ENCODE measurements at places on chromosomes 16 and 17.
A peak's percentile ranks its signal among the peaks of the same experiment; 100 is the strongest.

- DNase-seq = peak; percentile 82
- no peaks in the 10 kb centered on the region for H3K27me3 ChIP-seq
- H3K4me1 ChIP-seq = peaks cover 37% of the 10 kb centered on the region
- no peaks in the 10 kb centered on the region for H3K36me3 ChIP-seq
Observed at GRCh38 chr16:87806641-87807546, 41.1 kb upstream of the KLHDC4 start.

DNA sequence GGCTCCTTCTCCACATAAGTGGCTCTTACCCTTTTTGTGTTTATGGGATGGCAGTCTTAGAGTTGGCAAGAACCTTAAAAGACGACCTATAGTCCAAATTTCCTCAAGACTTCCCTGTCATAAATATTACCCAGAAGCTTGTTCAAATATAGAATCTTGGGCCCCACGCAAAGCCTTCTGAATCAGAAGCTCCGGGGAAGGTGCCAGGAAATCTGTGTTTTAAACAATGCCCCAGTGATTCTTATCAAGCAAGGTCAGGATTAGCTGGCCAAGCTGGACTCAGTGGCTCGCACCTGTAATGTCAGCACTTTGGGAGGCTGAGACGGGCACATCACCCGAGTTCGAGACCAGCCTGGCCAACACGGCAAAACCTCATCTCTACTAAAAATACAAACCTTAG, 85.7 kb downstream of the TIMM22 start:
- no peak for DNase-seq
- H3K27ac ChIP-seq = no peak overlapping the region
- H3K36me3 ChIP-seq = peaks cover 9% of the 10 kb centered on the region
- H3K4me3 ChIP-seq = no peak overlapping the region
- peaks cover 15% of the 10 kb centered on the region for H3K4me1 ChIP-seq
- no peaks in the 10 kb centered on the region for H3K27me3 ChIP-seq

- no peak overlapping the region for H3K4me3 ChIP-seq
- H3K27ac ChIP-seq = no peak overlapping the region
- peaks cover 59% of the 10 kb centered on the region for H3K27me3 ChIP-seq
- no peak for DNase-seq
Observed at GRCh38 chr16:1028056-1028455, 44.5 kb upstream of the SSTR5 start.

DNA sequence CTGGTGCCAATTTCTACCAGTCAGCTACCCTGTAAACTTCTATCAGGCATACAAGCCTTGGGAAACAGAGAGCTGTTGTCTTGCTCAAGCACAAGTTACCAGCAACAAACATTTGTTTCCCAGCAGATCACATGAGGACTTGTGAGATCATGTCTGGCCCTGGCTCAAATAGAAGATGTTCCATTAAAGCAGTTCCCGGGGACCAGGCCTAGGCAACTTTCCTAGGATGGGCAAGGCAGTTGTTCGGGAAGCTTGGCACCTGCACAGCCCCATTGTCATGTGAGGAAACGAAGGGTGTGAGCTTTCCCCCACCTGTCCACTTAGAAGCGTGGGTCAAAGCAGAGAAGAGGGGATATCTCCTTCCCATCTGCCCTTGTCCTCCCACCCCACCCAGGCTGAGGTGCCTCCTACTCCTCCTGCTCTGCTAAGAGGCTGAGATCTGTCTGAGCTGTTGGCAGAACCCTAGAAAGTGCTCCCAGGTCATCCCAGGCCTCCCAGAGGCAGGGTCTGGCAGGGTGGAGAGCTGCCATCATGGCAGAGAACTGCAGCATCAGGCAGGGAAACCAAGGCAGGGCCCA, 11.2 kb upstream of the SLC47A2 start:
- H3K4me3 ChIP-seq = no peak overlapping the region
- no peaks in the 10 kb centered on the region for H3K36me3 ChIP-seq
- no peak overlapping the region for H3K27ac ChIP-seq
- no peak for DNase-seq

DNA sequence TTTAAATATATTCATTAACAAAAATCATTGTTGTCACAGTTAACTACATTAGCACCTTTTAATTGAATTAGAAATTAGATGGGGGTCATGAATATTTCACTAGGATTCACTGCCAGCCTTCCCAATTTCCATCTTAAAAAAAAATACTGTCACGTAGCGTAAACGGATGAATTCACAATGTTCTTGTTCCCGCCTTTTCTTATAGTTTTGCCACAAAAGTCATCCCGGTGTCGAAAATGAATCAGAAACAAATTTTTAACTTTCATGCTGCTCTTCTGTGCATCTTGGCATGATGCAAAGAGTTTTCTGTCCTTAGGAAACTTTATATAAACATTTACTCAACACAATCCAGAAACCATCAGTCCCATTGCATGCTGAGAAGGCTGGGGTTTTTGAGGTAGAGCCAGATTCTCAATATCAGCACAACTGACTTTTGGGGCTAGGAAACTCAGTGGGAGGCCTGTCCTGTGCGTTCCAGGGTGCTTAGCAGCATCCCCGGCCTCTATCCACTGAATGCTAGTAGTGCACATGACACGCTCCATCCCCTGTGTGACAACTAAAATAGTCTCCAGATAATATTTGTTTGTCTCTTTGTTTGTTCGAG, 252.9 kb upstream of the XYLT1 start:
- H3K27ac ChIP-seq = no peak overlapping the region
- H3K4me3 ChIP-seq = no peak overlapping the region
- no peaks in the 10 kb centered on the region for H3K36me3 ChIP-seq
- H3K27me3 ChIP-seq = no peaks in the 10 kb centered on the region

Data from SJSA1 (cell line).